ENCODE measurements at places on chromosomes 7 and 10.
A peak's percentile ranks its signal among the peaks of the same experiment; 100 is the strongest.

DNA sequence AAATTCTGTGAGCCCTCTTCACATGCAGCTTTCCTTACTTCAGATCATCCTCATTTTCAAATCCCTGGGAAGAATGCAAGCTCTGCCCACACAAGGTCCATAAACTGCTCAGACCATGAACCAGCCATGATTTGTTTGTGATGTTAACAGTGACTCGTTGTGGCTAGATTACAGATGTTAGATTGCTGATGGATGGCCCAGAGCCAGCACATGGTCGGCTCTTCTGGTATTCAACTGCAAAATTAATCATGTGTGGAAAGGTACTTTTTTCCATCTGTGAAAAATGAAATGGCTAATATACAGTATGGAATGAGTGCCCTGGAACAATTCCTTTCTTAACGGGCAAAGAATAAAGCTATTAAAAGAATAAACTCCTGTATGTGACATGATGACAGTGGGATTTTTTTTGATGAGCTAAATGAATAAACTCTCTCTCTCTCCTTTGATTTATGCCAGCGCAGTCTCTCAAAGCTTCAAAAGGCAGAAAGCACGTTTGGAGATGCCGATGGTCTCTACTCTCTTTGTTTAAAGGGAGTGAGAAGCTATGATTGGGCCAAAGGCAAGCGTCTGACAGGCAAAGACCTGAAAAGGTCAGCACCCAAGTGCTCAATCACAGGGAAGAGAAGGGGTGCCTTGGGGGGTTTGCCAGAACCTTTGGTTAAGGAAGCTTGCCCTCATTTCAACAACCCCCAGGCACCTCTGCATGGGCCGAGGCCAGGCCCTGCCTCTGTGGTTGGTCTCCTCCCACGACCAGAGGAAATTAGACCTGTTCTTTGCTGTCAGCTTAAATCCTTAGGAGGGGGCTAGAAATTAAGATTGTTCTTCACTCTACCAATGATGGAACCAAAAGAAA, 444.0 kb upstream of the NFE2L3 start:
- no peak for DNase-seq

GRCh38 chr10:49579621-49580020, 30.5 kb upstream of the SLC18A3 start:
- DNase-seq, result no peak

- no peak for DNase-seq
Observed at GRCh38 chr10:89563861-89564478, 28.6 kb upstream of the SLC16A12 start.

GRCh38 chr7:117243390-117243789, 79.5 kb downstream of the WNT2 start:
- no peak for DNase-seq

DNA sequence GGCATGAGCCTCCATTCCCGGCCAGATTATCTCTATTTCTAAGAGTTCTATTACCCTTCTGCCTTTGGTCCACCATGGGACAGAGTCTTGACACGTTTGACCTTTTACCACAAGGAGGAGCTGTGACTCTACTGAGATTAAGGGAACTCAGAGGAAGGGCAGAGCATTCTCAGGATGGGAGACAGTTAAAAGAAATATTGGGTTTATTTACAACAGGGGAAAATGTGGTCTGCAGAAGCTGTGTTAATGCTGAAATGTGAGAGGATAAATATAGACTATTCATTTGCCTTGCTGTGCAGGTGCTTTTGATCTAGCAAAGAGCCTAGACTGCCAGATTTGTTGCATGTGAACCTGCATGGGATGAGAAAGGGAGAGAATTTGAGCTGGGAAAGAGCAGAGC, 45.8 kb upstream of the PRSS58 start:
- DNase-seq, result no peak

- DNase-seq, result no peak
Observed at GRCh38 chr10:1661859-1662437, 75.4 kb downstream of the ADARB2 start.

DNA sequence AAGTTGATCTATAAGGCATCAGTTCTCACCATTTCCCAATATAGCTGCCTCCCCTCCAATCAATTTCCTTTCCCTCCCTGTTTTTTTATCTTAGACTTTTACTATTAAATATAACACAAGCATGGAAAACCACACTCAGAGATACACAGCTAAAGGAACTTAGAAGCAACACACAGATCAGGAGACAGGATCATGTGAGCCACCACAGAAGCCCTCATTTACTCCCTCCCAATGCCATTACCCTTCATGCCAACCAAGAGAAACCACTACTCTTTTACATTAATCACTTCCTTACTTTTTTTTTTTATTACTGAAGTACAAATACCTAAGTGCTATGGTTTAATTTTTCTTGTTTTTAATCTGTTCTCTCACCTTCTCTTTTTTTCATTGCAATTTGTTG, 33.0 kb downstream of the COG5 start:
- DNase-seq, result no peak

- peak; percentile 70 for DNase-seq
Observed at GRCh38 chr10:4670737-4671136, 155.3 kb upstream of the AKR1E2 start.

GRCh38 chr10:95792874-95793285, 36.9 kb downstream of the ENTPD1 start:
- DNase-seq, result no peak

Data from epithelial cell of prostate (primary cell).